ENCODE measurements at places on chromosomes 7 and 10.

- no peak for DNase-seq
These were observed 235.8 kb downstream of the CELF2 start for GRCh38 chr10:11253385-11254002.

GRCh38 chr10:18341055-18341454 lies 200.8 kb downstream of the CACNB2 start:
- DNase-seq = no peak

DNA sequence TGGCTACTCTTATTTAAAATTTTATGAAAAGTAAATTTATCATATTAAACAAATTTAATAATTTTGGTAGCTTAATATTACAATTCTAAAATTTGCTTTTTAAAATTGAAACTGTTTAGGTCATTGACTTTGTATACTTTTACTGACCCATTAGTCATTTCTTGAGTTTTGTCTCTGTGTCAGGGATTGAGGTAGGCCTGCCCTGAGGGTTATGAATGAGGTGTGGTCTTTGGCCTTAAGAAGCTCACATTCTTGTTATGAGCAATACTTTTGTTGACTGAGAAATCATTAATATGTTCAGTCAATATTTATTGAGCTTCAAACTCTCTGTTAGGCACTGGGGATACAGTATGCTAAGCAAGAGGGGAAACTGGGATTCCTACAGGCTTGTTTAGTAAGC lies 47.0 kb upstream of the RPA3 start:
- peak; percentile 33 for DNase-seq

- no peak for DNase-seq
These were observed 241.3 kb downstream of the ADARB2 start for GRCh38 chr10:1495915-1496517.

- DNase-seq = no peak
These were observed 120.3 kb upstream of the PTPRZ1 start for GRCh38 chr7:121752706-121753105.

GRCh38 chr7:135189221-135189662 lies 18.7 kb upstream of the CYREN start:
- no peak for DNase-seq

GRCh38 chr7:95609277-95609971 lies 13.1 kb upstream of the PDK4 start:
- no peak for DNase-seq

- DNase-seq = peak; percentile 14
These were observed 35.8 kb downstream of the CRCP start for GRCh38 chr7:66150471-66150870.

DNA sequence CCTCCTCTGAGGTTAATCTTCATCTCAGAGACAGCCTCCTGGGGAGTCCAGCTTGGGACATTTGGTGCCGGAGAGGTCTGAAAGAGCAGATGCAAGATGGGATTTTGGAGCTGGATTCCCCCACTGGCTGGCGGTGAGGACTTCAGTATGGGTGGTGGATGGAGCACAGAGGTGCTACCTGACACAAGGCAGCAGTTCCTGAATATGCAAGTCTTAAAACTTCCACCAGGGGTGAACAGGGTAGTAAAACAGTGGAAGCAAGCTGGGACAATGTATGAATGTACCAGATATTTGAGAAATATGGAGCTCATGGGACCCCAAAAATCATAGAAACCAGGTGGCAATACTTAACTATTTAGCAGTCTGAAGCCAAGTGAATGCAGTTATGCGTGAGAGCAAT lies 4.8 kb upstream of the TAF3 start:
- no peak for DNase-seq

DNA sequence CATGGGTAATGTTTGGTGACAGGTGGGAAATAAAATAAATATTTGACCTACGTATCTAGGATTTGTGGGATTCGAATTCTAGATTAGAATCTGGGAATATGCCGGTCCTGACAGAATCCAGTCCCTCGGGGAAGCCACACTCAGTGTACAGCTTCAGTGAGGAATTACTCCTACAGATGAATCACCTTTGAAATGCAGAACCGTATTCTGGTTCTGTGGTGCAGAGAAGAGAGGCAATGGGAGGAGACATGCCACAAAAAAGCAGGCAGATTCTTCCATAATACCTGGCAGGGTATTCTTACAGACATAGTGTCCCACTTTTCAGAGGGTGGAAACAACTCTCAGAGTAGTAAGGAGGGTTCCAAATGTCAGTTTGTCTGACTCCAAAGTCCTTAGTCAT lies 286.9 kb downstream of the SORCS1 start:
- no peak for DNase-seq

GRCh38 chr7:148442933-148443332 lies 147.6 kb upstream of the C7orf33 start:
- no peak for DNase-seq

DNA sequence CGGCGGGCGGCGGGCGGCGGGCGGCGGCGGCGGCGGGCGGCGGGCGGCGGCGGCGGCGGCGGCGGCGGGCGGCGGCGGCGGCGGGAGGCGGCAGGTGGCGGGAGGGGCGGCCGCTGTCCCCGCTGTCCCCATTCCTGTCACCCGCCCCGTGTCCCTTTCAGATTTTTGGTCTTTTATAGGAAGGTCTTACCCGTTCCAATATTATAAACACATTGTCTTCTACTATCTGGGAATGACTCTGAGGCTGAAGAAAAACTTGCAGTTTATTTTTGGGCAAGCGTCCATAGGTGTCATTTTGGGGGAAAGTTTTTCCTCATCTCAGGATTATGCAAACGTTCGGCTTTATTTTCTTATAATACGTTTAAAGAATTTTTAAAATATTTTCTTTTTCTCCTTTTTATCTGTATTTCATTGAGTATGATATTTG lies 578 bp downstream of the ZNF713 start:
- DNase-seq = no peak

DNA sequence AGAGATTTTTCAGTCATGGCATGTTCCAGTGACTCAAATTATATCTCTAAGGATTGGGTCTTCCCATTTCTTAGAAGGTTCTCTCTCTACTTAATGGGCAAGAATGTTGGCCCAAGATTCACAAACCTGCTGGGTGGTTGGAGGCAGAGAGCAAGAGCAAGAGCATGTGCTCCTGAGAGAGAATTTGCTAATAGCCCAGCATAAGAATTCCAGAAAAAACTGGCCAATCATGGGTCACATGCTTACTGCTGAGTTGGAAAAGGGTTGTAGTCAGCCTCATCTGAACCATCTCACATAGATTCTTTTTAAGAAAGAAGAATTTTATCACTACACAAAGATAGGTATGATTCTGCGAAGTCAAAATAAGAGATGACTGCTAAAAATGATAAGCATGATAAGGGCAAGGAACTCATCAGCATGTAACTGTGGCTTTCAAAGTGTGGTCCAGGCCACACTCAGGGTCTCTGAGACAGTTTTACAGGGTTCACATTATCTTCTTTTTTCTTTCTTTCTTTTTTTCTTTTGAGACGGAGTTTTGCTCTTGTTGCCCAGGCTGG lies 8.2 kb upstream of the VCL start:
- DNase-seq = no peak

DNA sequence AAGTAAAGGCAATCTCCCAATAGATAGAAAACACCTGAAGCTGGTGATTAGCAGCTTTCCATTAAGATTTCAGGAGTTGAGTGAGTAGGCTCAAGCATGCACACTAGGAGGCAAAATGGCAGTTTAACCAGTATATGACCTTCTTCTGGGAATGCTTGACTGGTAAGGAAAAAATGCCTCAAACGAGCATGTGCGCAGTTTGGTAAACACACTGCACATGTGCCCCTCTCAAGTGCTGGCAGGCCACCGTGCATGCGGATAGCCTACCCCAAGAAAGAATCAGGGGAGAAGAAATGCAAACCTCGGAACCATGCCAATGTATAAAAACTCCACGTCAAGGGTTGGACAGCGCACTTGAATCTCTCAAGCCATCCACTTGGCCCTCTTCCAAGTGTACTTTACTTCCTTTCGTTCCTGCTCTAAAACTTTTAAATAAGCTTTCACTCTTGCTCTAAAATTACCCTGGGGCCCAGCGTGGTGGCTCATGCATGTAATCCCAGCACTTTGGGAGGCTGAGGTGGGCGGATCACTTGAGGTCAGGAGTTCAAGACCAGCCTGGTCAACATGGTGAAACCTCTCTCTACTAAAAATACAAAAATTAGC lies 98.8 kb upstream of the CDK1 start:
- no peak for DNase-seq

GRCh38 chr10:90138844-90139243 lies 437.5 kb downstream of the KIF20B start:
- DNase-seq = peak; percentile 3

GRCh38 chr7:55513868-55514267 lies 58.4 kb downstream of the VOPP1 start:
- DNase-seq = no peak

- DNase-seq = no peak
These were observed 572 bp downstream of the CHST12 start for GRCh38 chr7:2403718-2404648.

DNA sequence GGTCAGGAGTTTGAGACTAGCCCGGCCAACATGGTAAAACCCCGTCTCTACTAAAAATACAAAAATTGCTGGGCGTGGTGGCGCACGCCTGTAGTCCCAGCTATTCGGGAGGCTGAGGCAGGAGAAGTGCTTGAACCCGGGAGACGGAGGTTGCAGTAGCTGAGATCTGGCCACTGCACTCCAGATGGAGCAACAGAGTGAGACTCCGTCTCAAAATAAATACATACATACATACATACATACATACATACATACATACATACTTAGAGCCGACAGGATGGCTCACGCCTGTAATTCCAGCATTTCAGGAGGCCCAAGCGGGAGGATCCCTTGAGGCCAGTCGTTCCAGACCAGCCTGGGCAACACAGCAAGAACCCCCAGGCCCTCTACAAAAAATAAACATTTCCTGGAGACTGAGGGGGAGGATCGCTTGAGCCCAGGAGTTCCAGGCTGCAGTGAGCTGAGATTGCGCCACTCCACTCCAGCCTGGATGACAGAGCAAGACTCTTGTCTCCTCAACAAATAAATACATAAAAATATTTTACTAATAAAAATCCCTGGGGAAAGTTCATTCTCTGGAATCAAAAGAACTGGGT lies 90.9 kb upstream of the TNRC18 start:
- DNase-seq = no peak

GRCh38 chr10:93476756-93477155 lies 5.4 kb downstream of the MYOF start:
- no peak for DNase-seq

GRCh38 chr10:58107506-58107905 lies 160.2 kb downstream of the IPMK start:
- DNase-seq = no peak

- DNase-seq = no peak
These were observed 14.2 kb upstream of the MTPN start for GRCh38 chr7:135991322-135991721.

- no peak for DNase-seq
These were observed 12.0 kb downstream of the PLEKHA1 start for GRCh38 chr10:122386514-122386913.

DNA sequence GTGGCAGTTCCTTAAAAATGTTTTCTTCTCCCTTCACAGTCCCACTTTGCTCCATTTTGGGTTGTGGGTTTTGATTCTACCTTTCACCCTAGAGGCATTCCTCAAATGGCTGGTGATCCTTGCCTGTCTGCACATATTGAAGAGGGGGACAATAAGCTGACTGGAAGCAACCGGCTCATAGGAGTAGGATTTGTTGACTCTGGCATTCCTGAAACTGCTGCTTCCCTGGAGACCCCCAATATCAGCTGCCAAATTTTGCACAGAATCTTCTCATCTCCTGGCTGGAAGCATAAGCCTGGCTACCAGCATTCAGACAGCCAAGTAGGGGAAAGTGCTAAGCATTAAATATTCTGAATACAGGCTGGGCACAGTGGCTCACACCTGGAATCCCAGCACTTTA lies 53.7 kb downstream of the KIF5B start:
- no peak for DNase-seq

- no peak for DNase-seq
These were observed 38.0 kb downstream of the UBE3C start for GRCh38 chr7:157176771-157177170.

DNA sequence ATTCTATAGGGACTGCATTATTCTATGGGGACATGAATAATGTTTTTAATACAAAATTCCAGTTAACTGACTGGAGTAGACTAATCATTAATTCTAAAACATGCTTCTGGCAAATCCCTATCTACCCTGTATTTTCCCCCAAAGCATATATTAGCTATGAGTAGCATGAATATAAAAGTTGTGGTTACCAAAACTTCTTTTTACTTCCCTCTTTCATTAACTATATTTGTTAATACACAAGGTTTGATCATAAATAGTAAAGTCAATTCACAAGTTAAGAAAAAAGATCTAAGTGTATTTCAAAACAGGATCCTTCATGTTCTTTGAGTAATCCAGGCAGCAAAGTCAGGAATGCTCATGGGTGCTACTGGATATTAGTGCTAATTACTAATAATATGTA lies 2.9 kb upstream of the RALA start:
- DNase-seq = no peak

- DNase-seq = peak; percentile 73
These were observed 63.5 kb downstream of the ZNF365 start for GRCh38 chr10:62437696-62438095.

GRCh38 chr10:131998050-131998844 lies 16.5 kb upstream of the BNIP3 start:
- DNase-seq = no peak

DNA sequence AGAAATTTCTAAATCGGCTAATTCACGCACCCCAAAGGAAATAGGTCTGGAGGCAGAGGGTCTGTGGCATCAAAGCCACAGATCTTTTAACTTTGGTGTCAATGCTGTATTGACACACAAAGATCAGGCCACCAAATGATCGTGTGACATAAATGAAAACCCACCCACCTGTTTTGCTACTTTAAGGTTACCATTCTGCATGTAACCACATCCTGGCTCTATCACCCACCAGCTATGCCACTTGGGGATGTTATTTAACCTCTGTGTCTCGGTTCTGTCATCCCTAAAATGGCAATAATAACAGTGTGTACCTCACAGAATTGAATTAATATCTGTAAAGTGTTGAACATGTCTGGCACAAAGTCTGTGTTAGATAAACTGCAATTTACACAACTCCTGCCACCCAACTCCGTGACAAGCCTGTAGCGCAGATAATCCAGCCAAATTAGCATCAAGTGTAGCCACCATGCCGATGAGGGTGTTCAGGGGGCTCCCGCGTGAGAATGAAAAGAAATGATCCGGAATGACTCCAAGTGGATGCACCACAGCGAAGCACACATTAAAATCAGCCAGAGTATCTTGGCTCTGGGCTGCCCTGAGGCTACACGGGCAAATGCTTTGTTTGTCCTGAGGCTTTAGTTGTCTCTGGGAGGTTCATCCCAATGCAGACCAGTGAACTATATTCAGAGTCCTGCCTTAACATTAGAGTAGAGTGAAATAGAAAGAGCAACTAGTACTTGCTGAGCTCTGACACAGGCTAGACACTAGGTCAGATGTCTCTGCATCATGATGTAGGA lies 158.4 kb upstream of the NEBL start:
- no peak for DNase-seq

DNA sequence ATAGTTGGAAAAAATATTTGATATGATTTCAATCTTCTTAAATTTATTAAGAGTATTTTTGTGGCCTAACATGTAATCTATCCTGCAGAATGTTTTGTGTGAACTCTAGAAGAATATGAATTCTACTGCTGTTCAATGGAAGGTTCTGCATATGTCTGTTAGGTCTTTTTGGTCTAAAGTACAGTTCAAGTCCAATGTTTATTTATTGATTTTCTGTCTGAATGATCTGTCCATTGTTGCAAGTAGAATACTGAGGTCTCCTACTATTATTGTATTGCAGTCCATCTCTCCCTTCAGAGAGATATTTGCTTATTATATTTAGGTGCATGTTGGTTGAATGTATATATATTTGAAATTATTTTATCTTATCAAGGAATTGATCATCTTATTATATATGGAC lies 18.9 kb upstream of the DYNC1I1 start:
- DNase-seq = no peak
